8988T (cell line): ENCODE measurements at places on chromosomes 12 and 14.

DNA sequence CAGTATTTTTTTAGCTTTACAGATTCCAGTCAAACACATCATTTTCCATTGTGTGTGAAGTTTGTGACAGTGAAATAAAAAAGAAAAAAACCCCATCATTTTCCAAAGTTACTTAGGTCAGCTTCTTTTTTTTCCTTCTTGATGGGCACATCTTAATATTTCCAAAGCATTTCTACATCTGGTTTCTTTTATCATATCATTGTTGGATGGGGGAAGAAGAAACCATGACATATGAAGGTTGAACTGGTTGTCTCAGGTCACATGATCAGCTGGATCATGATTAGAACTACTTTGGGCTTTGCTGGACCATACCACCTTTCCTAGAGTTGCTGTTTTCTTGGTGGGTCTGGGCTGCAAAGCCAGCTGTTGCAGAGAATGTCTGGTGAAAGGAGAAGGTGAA is 59.8 kb downstream of the FOS start:
- no peak for DNase-seq

GRCh38 chr12:1330477-1330827 is 263.9 kb downstream of the FBXL14 start:
- DNase-seq, result no peak

DNA sequence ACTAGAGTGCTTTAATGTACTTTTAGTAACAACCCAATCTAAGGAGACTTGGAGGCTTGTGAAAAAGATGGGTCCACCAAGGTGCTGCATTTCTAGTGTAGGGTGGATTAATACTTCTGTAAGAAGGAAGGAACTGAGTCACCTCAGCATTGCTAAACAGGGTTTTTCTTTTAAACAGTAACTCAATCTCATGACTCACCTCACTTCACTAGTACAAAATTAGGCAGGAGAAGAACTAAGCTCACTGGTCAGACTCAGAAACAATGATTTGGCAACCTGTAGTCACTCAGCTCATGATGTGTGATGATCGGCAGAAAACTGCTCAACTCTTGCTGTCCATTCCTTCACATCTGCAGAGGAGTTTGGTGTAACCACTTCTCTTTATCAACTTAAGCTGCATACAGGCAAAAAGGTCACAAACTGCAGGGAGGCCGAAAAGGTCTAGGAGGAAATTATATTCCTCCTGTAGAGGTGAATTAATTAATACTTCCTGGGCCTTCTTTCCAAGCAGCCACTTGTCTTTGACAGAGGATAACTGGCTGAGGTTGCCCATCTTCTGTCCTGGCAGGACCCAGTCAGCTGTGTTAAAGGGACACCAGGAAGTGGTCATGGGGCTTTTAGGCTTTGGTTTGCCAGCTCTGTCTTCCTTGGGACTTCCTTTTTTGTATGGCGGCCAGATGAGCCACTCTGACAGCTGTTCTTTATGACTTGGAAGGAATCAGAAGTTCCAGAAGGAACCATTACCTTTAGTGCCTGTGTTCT is 466.9 kb downstream of the FUT8 start:
- no peak for DNase-seq

DNA sequence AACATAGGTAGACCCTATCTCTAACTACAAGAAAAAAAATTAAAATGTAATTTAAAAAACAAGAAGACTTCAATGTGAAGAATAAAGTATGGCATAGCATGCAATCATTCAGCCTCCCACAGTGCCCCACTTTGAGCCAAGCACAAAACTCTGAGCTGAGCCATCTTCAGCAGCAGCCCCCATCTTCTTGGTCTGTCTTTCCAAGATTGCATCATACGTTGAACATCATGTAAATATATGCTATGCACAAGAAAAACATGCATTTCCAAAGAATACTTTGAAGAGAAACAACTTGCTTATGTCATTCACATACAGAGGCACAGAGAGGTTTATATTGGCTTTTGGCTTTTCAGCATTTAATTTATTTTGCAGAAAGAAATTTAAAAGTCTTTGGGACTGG is 105.8 kb upstream of the TMPO start:
- DNase-seq, result no peak

DNA sequence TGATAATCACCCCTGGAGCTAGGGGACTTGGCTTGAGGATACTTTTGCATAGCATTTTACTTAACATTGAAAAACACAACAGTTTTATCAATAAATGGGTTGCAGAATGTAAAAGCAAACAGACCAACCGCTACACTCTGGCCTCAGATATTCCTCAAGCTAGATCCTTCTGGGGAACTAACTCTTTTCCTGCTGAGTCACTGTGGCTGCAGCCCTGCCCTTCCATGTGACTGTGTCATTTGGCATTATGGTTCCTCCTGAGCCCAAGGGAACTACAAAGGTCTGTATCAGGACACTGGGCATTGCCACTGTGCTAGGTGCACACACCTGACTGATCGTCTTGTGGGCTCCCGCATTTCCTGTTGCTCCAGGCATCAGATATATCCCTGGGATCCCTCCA is 56.6 kb downstream of the TTC9 start:
- DNase-seq, result no peak

DNA sequence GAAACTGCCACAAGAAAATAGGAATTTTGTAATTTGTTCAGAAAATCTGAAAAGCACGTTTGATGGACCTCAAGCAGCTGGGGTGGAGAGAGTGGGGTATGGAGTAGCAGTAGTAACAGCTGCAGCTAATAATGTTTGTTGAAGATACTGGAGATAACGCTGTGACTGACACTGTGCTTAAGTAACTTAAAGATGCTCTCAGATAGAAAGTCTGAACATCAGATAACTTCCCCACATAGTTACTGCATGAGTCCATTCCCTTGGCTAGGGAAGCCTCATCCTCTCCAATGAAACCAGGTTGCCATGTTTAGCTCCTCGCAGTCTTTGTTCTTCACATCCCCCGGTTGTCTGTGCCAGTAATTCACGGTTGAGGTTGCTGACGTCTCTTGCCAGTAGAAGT is 24.9 kb downstream of the RMST start:
- DNase-seq, result no peak

GRCh38 chr12:102948941-102949352 is 8.5 kb upstream of the ASCL1 start:
- DNase-seq, result no peak
